Fibroblast of the conjunctiva (primary cell): ENCODE measurements at places on chromosomes 1 and 21.
A peak's percentile ranks its signal among the peaks of the same experiment; 100 is the strongest.

DNA sequence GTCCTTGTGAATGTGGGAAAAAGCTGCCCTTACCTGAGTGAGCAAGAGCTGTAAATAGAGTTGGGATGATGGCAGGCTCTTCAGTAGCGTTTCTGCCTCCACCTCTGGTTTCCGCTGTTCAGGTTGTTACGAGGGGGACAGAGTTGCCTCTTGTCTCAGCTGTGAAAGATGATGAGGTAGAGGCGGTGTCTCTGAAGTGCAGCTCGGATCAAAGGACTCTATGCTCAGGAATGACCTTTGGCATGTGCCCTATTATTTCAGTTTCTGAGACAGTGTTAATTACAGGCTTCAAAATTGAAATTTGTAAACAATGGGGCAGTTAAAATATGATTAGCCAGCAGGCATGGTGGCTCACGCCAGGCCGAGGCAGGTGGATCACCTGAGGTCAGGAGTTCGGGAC is 70.3 kb downstream of the VPS26C start:
- DNase-seq, result no peak

- no peak for DNase-seq
These were observed 94.6 kb downstream of the STUM start for GRCh38 chr1:226643177-226643576.

DNA sequence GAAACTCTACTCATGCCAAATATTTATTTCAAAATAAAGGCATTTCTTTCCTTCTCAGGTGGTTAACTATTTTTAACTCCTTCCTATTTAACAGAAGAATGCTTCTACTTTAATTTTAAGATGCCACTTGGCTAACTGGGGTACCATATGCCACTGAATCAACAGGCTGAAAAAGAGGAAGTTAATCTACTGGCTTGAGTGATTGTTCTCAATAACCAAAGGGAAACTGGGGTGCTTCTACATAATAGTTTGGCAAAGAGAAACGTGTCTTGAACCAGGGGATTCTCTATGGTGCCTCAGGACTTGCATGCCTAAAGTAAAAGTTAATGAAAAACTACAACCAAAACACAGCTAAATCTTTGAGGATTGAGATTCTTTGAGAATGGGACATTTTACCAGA is 142.6 kb downstream of the DENND1B start:
- no peak for DNase-seq

- DNase-seq, result no peak
These were observed 38.2 kb downstream of the ITPKB start for GRCh38 chr1:226700861-226701260.

DNA sequence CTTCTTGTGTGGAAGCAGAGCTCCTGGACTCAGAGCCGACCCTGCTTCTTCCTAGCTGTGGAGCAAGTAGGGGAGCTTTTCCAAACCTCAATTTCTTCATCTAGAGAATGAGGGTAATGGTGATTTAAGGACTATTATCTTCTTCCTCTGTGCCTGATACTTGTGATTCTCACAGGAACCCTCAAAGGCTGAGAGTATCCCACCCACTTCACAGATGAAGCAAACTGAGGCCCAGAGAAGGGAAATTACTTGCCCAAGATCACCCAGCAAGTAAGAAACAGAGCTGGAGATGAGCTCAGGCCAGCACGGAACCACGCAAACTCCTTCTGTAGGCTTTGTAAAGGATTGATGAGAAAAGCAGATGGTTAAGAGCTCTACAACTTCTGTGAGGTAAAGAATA is 15.1 kb upstream of the SLC2A1 start:
- DNase-seq, result no peak

DNA sequence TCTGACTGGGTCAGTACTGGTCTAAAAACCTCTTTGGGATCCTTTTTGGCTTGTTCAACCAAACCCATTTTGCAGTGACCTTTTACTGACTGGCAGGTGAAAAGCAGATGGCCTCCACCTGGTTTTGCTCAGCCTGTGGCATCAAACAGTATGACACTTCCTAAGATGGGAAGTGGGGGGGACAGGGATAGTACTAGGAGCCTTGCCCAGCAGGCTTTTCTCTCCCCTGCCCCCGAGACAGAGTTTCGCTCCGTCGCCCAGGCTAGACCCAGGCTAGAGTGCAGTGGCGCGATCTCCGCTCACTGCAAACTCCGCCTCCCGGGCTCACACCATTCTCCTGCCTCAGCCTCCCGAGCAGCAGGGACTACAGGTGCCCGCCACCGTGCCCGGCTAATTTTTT is 18.3 kb downstream of the INTS3 start:
- DNase-seq, result no peak

- no peak for DNase-seq
These were observed 61.1 kb downstream of the GADD45A start for GRCh38 chr1:67745875-67746698.

DNA sequence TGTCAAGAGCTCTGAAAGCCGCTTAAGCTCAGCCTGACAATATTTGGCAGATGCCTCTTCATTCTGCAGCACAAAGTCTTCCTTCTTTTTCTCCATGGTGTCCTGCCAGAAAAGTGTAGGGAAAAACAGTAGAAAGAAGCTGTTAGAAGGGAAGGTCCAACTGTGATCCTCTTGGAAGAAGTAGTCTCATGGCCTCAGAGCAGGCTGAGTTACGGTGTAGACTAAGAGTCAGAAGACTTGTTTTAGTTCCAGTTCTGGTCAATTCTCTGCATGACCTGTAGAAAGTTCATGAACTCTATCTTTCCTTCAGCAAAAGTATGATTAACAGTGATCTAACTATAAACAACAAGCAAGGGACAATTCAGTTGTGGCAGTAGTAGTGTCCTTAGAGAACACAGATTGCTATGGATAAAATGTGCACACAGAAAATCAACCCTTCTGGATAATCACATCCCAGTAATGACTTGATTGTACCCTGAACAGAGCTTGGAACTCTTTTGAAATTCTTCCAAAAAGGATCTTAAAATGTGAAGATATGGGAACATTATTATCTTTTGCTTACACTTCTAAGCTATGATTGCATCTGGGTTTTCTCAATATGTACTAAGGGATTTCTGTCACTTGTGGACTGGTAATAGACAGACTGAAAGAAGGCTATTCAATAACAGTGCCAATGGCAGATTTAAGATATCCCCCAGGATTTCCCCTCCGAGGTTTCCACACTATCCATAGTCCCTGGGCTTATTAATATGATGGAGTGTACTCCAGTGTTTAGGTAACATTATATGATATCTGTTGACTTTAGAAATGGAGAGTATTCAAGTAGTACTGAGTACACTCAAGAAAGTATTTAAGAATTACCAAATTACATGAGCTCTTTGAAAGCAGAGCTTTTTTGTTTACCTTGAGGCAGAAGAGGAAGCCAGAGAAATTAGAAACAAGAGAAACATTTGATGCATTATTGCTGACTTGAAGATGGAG is 22.1 kb upstream of the GBP2 start:
- DNase-seq, result no peak

DNA sequence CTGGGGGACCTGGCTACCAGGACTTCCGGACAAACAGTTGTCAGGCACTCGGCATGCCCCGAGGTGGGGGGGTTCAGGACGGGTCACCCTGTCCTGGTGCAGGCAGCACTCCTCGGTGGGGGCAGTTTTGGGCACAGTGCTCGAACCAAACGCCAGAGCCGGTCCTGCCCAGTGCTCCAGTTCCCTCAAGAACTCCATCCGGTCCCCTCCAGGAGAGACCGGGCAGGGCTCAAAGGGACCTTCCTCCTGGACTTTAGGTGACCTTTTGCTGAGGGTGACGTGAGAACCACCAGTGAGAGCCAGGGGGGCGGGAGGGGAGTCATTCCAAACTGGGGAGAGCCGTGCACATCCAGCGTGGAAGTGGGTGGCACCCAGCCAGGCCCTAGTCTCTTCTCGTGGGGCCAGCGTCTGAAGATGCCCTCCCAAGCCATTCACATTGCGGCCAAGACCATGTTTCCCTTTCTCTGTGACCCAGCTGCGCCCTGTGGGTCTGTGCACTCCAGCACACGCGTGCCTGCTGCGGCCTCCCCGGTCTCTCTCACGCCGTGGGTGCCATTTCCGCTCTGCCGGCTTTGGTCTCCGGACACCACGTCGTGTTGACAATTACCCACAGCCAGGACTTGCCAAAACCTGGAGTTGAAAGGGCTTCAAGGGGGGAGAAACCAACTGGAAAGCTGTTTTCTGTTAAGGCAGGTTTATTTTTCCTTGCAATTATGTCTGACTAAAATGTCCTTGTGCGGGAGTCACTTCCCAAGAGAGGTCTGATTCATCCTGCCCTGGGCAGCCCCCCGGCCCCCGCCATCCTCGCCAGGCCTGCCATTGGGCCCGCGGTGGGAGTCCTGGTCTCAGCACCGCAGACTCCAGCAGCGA is 178.8 kb upstream of the ARHGEF16 start:
- peak; percentile 20 for DNase-seq

GRCh38 chr1:202858331-202858730 is 30.6 kb downstream of the RABIF start:
- peak; percentile 67 for DNase-seq

DNA sequence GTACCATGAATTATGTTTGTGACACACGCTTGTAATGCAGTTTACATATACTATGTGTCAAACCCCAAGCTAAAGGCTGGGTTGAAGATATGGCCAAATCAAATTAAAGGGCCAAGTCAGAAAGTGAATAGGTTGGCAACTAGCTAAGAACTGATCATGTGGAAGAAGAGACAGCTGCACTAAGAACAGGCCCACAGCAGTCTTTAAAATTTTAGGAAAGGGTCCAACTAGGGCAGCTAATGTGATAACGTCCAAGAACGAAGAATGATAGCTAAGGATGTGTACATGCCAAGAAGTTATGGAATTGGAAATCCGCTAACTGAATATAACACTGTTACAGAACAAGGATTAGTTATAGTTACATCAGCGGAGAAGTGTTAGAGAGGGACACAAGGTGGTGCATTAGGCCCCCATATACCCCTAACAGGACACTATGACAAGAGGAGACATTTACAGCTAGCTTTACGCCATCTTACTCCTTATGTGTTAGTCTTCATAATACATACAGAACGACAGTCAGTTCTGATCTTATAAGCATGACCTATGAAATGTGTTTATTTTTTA is 6.5 kb upstream of the RNF2 start:
- no peak for DNase-seq

GRCh38 chr21:43717166-43717853 is 1.6 kb upstream of the PDXK start:
- DNase-seq, result no peak

DNA sequence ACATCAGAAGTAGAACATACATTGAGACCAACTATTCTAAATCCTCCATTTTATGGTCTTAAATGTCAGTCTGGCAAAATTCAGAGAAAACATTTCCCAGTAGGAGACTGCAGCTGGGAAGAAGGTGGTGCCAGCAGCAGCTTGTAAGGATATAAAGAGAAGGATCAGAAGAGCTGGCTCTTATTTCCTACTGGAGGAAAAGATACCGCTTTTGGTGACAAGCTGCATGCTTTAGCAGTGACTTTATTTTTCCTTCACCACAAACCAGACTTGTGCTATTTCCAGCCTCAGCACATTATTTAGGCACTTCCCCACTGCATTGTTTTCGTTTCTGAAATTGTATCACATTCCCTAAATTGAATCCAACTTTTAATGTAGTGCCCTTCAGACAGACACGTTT is 28.4 kb downstream of the RNF11 start:
- DNase-seq, result peak; percentile 63

DNA sequence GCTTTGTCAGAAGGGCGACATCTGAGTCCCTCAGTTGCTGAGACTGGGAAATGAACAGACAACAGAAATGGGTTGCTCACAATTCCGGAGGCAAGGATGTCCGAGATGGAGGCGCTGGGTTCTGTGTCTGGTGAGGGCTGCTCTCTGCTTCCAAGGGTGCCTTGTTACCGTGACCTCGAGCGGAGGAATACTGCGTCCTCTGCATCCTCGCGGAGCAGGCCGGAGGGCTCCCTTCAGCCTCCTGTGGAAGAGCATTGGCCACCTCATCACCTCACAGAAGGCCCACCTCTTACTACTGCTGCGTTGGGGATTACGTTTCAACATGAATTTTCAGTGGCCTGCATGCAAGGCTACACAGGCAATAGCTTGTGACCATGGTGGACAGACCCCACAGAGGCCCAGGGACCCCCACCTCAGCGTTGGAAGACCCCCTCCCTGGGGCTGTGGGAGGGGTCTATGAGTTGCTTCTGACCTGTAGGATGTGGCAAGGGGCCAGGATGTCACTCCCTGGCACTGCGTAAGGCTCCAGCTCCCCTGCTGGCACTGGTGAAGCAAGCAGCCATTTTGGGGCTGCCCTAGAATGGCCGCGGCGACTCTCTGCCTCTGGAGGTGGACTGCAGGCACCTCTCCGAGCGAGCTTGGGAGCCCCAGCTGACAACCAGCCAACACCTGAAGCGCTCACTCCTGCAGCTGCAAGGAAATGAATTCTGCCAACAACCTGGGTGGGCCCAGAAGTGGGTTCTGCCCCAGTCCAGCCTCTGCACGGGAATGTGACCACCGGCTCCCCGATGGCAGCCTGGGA is 36.3 kb upstream of the COL6A1 start:
- DNase-seq, result no peak

DNA sequence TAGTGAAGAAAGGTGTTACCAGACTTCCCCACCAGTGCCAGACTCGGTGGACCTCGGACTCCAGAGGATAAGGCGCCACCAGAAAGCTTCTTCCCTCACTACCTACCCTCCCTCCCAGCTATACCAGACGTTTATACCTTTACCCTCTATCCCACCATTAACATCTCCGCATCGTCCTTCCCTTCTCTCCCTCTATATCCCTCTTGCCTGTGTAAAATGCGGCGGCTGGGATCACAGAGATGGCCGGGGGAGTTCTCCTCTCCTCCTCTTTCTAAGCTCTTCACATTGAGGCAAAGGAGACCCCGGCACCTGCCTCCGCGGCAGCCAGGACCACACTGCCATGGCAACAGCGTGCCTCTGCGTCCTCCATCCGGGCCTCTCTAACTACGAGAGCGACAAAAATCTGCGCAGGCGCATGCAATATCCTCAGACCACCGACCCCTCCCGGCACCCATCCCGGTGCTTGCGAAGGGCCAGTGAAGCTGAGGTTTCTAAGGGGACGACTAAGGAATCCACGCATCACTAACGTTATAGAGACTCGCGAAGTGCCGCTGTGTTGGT is at the start of gene CCDC181:
Gene CCDC181, minus strand, starts transcription at position 394 of the 561 bp plus-strand sequence. CDS start 2,547 bp downstream, outside the sequence.
- DNase-seq, result peak; percentile 56

- no peak for DNase-seq
These were observed 10.8 kb downstream of the MINDY1 start for GRCh38 chr1:150995896-150996295.
